Activated CD4-positive, CD25-positive, alpha-beta regulatory T cell treated with anti-CD3 and anti-CD28 coated beads, Interleukin-2, amount 50 U/mL, for 24 hours (primary cell): ENCODE measurements at places on chromosomes 3 and 15.
A peak's percentile ranks its signal among the peaks of the same experiment; 100 is the strongest.

- ATAC-seq = no peak
Observed at GRCh38 chr3:26799679-26800317, 177.2 kb downstream of the LRRC3B start.

DNA sequence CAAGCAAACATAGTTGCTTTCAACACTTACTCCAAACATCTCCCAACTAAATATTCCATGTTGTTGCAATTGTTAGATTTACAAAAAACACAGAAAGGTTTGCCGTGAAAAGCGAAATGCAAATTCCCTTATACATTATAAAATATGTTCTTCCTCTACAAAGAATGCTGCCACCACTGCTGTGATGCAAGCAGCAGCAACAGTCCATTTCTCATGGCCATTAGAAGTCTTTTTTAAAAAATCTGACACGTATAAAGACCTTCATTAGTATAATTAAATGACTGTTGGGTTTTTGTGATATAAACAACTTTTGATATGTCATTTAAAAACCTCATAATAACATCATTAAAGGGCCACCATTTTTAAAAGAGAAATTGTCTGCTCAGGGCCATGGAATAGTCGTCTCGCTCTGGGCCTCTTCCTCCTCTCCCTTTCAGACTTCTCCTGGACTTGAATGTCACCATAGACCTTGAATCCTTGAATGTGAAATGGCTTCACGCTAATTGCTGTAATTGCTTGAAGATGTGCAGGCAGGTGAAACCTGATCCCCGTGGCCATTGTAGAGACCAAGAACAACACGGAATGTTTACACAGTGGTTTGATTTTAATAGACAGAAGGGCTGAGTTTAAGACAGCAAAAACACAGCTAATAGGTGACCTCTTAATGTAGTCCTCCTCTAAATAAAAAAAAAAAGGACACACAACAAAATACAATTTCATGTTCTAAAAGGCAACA, 450.4 kb downstream of the FOXP1 start:
- ATAC-seq = no peak

DNA sequence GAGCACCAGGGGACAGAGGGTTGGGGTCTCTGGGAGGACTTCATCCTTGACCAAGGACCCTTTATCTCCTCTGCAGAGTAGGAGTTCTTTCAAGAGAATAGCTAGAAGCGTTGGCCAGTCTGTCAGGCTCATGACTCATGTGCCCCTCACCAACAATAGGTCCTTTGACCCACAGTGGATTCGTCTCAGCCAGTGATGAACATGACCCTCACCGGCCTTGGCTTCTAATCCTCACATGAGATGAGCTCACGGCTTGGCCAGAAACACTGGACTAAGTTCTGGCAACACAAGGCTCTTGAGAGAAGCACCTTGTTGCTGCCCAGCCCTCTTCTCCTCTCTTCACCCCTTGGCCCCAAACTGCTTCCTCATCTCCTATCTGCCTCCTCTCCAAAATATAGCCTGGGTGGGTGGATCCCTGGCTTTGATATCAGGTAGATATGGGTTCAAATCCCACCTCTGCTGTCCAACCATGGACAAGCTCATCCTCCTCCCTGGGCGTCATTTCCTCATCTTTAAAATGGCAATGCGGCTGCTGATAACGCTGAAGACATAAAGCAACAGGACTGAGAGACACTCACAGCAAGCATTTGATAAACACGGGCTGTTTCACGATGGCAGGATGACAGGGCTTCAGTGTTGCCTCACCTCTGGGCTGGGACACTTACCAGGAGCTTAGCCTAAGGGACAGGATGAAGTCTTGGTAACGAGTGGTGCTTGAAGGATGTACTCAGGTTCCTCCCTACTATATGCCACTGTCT, 446.7 kb upstream of the PROK2 start:
- ATAC-seq = no peak

DNA sequence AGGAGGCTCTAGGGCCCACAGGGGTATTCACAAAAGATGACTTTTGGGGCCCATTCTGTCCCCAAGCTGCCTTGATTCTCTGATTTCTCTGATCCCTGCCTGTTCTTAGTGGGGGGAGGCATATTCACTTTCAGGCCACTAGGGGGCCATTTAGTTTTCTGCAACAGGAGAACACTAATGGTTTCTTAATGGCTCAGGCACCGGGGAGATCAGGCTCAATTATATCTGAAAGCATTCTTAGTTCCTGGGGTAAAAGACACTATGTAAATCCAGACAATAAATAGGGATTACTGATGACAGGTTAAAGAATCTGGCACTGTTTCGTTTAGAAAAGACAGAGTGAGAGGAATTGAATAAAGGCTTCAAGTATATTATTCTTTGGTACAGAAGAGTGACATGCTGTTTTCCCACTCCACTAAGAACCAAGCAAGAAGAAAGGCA, 2.5 kb upstream of the INAFM2 start:
- peak; percentile 24 for ATAC-seq

DNA sequence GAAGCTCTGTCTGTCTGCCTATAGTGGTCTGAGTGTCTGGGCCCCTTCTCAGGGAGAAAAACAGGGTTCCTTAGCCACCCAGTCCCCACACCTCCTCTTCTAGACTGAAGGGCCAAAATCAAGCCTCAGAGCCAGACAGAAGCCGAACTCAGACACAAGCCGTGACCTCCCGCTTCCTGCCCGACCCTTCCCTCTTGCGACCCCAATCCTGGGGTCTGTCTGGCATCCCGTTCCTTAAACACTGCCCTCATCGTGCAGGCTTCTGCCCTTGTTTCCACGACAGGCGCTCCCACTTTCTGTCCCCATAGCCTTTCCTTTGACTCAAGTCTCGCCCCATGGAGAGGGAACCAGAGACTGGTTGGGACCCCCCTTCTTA, 32.3 kb downstream of the EPHB3 start:
- ATAC-seq = no peak

DNA sequence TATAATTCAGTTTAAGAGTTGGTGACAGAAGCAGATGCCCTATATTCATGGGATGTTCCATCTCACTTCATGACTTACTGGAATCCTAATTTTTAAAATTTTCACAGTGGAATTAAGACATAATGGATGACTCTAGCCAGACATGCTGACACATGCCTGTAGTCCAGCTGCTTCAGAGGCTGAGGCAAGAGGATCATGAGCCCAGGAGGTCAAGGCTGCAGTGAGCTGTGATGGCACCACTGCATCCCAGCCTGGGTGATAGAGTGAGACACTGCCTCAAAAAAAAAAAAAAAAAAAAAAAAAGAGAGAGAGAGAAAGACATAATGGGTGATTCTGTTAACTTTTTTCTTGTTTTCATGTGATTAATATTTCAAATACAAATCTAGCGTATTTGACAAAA, 123.6 kb downstream of the KLHL25 start:
- no peak for ATAC-seq

DNA sequence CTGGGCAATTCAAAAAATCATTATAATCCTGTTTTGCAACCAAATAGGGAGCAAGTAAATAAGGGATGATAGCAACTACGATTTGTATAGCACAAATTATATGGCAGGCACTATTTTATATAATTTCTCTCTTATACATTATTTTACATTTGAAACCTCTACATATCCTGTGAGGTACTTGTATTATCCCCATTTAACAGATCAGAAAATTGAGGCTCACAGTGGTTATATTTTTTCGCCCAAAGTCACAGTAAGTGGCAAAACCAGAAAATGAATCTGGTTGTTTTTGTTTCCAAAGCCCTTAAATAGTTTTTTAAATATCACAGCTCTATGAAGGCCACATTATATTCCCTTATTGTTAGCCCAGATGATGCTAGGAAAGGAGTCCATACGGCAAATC, 74.3 kb downstream of the MLH1 start:
- ATAC-seq = no peak

DNA sequence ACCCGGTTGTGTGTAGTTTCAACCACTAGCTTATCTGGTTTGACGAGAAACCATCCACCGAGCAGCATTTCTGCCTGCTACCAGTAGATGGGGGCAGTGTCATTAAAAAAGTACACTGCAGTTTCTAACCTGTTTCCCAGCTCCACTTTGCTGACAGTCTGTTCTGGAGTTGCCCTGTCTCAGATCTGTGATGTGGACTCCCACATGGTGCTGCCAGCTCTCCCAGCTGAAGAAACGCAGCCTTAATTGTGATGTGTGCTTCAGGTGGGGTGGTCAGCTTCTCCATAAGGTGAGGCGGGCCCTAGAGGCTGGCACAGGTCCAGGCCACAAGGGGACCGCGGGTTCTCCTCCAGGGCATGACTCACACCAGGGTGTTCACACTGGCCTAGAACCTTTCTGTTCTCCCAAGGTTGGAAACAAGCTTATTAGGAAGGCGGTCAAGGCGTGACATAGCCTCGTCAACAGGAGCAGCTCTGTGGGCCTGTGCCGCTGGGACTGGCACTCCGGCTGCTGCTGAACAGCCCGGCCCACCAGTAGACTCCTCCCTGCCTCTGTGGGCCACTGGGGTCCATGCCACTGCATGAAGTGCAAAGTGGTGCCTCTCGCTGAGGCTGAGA, 2.9 kb upstream of the FAM43A start:
- peak; percentile 60 for ATAC-seq
